ENCODE measurements at places on chromosomes 4 and X. TPM values are rescaled to one million over a fixed set of nuclear protein-coding genes. Genes with fewer than 3 reads are reported as not detected.

DNA sequence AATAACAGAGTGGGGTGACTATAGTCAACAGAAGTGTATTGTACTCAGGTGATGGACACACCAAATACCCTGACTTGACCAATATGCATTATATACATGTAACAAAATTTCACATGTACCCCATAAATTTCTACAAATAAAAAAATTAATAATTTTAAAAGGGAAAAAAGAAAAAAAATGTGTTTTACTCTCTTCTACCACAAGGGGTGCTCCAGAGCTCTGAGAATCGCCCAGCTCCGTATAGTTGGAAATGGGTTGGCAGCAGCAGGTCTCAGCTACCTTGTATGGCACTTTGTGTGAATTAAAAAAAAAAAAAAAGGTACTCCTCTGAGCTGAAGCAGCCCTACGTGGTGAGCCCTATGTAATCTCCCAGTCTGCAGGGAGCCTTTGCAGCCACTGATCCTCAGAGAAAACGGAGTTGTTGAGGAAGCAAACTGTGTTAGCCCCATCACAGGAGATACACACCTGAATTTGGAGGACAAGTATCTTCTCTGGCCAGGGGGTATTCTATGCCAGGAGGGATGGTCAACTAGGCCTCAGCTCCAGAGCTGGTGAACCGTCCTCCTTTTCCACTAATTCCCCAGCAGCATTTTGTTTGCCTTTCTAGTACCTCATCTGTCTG, 17.2 kb upstream of the POLA1 start:
- DNase-seq, result no peak

DNA sequence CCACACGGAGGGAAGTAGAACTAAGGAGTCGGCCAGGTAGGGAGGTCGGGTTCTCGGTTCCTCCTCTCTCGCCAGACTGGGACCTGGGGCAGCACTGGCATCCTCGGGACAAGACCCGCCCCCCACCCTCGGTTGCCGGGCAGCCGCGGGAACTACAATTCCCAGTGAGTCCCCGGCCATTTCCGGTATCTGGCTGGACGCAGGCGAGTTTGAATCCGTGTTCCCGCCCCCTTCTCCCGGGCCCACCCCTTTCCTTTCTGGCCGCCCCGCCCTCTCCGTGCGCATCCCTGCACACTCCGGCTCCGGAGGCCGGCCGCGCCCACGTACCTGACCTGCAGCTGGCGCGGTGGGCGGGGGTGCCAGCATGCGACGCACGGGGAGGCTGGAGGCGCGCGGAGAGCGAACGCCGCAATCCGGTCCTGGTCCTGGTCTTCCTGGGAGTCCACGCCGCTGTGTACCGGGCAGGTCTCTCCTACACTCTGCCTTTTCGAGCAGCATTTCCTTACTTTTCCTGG, 10.2 kb upstream of the DLG3 start:
- peak; percentile 7 for DNase-seq

GRCh38 chr4:26824667-26825066, 36.0 kb upstream of the STIM2 start:
- no peak for DNase-seq

ELOVL6 gene
- total RNA-seq, result 39.5 TPM

DNA sequence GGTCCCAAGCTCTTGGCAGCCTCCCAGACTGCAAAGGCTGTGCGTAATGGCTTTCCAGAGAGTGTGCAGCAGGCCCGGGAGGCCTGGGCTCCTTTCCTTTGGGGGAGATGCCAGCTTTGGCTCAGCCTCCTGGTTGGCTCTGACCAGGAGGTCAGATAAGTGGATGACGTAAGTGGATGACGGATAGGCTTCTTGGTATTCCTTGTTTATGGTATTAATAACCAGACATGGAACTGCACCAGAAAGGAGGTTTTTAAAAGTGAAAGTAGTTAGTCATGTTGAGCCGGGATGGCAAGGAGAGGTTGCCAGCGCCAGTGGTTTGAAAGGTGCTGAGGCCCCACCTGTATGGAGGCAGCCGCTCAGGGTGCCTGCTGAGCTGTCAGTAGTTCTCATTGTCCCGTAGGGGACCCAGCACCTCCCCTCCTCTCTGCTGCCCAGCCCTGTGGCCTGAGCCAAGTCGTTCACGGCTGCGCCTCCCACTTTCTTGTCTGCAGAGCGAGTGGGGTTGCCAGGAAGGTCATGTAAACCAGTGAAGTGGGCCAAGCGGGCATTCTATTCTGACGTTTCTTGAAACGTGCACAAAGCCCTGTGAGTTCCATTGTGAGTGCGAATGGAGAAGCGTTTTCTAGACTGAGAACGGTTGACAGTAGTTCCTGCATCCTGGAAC, 28.7 kb upstream of the STOX2 start:
- DNase-seq, result no peak

GRCh38 chrX:125850693-125851092, 315.4 kb downstream of the DCAF12L2 start:
- no peak for DNase-seq

DNA sequence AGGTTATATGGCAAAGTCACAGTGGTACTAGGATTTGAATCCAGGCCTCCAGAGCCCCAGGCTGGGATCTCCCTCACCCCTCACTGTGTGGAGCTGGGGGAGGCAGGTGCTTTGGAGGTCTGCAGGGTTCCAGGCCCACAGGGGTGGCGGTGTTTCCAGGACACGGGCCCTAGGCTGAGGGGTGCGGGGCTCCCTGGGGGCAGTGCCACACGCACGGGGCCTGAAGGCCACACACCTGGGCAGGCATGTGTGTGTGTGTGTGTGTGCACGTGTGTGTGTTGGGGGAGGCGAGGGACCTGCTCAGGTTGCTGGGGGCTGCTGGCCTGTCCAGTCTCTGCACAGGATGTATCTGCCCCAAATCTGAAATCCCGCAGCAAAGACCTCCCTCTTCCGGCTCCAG, 18.8 kb downstream of the SH3TC1 start:
- no peak for DNase-seq

- no peak for DNase-seq
These were observed 56.2 kb downstream of the CDS1 start for GRCh38 chr4:84639145-84639544.

MAP3K15 gene
- not detected for total RNA-seq

GRCh38 chrX:41518127-41518840, 71.1 kb downstream of the NYX start:
- no peak for DNase-seq

- no peak for DNase-seq
These were observed at the start of gene TBL1X for GRCh38 chrX:9464435-9465371. TBL1X (plus strand) TSS chrX:9465058; CDS start chrX:9653587, 188,529 bp downstream.

YTHDC1 gene
- total RNA-seq, result 79.9 TPM

GSTCD gene
- 10.0 TPM for total RNA-seq

DNA sequence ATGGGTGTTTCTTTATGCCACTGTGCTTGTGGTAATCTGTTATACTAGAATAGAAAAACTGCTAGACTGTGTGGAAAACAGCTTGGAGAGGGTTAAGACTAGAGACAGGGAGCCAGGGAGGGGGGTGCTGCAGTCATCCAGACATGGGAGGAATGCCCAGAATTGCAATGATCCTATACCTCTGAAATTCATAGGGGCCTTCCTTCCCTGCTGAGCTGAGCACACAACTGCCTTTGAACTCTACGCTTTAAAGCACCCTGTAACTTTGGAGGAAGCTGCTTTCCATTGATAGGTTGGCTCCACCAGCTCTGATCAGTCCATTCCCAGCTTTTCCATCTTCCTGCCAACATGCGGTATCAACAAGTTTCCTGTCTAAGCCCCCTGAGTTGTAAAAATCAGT, 155.9 kb upstream of the RASGEF1B start:
- no peak for DNase-seq

CT83 gene
- not detected for total RNA-seq
